Fibroblast of skin of left quadriceps (primary cell): ENCODE measurements at places on chromosomes 2 and 18.
A peak's percentile ranks its signal among the peaks of the same experiment; 100 is the strongest.

- DNase-seq, result no peak
Observed at GRCh38 chr18:55248495-55248894, 289.2 kb upstream of the CCDC68 start.

DNA sequence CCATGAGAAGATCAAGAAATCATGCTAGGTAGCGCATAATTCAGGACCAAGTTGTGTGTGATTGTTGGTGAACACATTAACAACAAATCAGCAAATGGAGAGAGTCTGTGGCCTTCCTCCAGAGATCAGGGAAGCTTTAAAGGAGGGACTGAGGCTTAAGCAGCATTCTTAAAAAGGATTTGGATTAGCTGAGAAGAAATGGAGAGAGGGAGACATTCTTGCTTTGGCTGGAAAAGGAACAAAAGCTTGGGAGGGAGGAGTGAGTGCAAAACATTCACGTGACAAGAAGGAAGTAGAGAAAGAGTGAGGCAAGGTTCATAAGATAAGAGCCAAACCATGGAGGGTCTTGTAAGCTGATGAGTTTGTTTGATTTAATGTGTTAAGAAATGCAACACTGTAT is 75.6 kb downstream of the SRD5A2 start:
- DNase-seq, result no peak

- DNase-seq, result no peak
Observed at GRCh38 chr2:222688917-222689316, 17.5 kb downstream of the MOGAT1 start.

DNA sequence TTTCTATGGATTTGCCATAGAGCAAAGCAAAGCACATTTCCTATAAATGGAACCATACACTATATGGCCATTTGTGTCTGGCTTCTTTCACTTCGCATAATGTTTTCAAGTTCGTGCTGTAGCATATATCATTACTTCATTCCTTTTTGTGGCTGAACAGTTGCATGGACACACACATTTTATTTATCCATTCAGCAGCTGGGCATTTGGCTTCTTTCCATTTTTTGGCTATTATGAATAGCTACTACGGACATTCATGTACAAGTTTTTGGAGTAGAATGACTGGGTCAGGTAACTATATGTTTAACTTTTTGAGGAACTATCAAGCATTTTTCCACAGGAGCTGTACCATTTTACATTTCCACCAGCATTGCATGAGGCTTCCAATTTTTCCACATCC is 10.7 kb upstream of the SELENOI start:
- DNase-seq, result no peak

DNA sequence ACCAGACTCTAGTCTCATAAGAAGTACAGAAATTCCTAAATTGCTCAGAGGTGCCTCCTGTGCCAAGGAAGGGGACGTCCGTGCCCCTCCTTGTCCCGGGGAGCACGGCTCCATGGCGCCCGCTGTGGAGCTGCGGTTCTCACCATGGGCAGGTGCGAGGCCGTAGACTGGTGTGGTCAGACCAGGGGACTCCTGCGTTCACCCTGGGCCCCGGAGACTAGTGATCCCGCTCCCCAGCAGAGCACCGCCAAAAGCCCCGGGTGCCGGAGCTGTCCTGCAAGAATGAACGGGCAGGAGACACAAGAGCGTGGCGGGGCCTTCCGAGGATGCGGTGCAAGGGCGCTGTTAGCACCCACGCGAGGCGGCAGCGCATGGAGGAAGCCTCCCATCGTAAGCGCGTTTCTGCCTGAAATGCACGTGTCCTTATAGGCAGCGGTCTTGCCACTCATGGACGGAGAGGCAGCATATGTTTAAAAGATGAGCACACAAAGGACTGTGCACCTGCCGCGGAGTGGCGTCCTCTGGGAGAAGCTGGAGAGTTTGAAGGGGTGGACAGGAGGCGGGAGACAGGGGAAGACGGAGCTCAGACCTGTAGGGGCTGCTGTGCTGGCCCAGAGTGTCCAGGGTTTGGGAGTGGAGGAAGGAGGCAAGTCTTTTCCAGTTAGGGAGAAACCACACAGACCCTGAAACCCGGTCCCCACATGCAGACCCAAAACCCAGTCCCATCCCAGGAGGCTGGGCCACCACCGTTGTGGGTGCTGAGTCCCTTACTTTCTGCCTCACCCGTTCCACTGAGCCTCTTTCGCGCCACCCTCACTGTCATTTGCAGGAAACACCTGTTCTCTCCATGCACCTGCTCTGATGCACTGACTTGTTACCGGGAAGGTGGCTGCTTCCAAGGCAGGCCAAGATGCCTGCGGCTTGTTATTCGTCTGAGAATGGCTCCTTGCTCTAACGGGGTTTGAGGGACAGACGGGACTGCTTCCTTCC is 7.5 kb upstream of the KCNG2 start:
- no peak for DNase-seq

GRCh38 chr2:98242003-98242402 is 104.3 kb upstream of the CNGA3 start:
- DNase-seq, result no peak

GRCh38 chr2:217647925-217648324 is 354.9 kb downstream of the TNS1 start:
- no peak for DNase-seq

DNA sequence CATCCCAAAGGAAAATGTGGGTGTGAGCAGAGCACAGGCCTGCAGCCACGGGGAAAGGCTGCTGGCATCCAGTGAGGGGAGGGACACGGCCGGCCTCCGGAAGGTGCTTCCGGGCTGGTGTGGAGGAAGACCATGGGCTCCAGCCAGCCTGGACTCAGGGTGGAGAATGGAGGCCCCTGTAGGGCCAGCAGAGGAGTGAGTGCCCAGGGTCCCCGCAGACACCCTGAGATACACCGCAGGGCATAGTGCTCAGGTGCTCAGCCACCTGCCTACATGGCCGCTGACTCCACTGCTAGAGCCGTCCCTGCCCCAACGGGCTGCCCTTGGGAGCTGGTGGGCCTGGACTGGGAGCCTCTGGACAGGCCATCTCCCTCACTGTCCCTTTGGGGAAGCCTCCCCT is 28.5 kb upstream of the SNTG2 start:
- DNase-seq, result no peak

DNA sequence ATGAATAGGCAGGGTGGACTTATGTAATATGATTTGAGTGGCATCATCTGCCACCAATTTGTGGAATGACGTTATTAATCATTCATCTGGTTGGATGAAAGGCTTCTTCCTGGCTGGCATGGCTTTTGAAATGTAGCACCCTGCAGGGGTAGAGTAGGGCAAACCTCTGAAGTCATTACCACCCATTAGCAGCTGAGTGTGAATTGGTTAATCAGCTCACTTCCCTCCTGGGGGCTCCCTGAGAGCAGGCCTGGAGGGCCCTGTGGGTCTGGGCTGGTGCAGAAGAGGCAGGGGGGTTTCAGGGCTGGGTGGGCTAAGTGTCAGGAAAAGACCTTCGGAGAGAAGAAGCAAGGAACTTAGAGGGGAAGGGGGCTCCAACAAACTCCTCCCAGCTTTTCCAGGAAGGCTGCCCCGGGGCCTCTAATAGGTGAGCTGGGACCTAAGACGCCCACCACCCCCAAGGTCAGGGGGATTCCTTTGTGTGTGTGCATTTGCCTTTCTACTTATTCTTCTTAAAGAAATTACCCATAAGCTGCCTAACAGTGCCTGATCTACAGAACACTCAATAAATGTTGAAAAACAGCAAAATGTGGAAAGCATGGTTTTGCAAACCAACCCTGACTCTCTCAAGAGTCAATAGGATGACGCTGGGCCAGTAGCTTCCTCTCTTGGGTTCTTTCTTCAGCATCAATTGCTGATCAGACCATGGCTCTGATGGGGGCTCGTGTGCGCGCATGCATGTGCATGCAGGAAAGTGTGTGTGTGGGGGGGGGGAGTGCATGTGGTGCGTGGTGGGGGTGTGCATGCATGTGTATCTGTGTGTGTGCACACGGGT is 49.7 kb upstream of the ZNF516 start:
- DNase-seq, result no peak

DNA sequence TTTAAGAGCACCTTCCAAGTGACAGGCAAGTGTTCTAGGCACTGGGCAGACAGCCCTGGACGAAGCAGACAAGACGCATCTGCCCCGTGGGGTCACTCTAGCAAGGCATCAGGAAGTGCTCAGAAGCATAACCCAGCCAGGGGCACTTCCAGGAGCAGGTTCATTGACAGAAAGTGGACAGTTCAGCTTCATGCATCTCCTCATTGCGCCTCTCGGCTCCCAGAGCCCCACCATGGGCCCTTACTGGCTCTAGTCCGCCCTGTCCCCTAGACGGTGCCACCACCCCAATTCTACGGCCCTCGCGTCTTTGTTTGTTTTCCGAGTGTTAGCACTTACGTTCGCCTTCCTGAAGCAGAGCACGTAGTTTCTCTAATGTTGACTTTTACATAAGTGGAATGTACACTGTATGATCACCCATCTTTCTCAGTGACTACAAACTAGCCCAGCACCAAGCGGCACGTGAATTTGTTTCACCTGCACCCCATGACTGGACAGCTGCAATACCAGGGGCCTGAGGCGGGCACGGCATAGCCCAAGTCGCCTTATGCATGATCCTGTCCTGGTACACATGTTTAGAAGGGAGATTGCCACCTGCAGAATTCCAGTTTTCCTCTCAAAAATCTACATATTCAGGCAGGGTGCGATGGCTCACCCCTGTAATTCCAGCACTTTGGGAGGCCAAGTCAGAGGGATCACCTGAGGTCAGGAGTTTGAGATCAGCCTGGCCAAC is 33.2 kb downstream of the SNED1 start:
- DNase-seq, result no peak

- DNase-seq, result no peak
Observed at GRCh38 chr2:40721595-40721994, 269.7 kb upstream of the SLC8A1 start.

- peak; percentile 93 for DNase-seq
Observed at GRCh38 chr2:17544256-17544655, 3.8 kb downstream of the VSNL1 start.

DNA sequence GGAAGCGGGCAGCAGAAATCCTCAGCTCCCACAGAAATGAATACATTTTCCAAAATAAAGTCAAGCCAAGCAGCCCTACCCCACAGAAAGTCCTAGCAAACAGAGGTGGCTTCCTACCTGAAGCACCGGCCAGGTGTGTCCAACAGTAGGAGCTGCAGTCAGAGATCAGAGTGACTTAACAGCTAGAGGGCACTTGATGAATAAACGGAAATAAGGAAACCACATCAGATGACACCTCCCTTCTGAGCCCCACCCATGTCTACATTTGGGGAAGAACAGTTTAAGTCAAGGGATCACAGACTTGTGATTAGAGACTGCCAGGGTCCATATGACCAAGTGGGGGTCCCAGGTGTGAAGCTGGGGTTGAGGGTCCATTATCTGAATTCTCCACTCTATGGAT is at the start of gene CXCR1:
Gene CXCR1 (minus strand): TSS at position 172 of the 400 bp plus-strand sequence. CDS start 1,751 bp downstream, outside the sequence.
- no peak for DNase-seq

GRCh38 chr2:182866095-182866460 is 359 bp downstream of the FRZB start:
- no peak for DNase-seq

DNA sequence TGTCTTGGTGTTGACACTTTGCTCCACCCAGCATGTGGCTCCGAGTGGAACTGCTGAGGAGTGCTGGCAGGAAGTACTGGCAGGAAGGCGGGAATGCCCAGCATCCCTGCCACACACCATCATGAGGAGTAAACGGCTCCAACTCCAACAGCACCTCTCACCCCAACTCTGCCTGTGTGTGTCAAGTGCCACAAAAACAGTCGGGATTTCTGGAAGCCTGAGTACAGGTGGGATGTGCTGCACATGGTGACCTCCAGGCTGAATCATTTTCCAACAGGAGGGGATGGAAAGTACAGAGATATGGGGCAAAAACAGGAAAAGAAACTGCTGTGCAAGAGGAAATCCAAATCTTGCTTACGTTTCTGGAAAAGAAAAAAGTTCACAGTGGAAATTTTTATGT is 53.6 kb downstream of the PARD6G start:
- DNase-seq, result no peak

GRCh38 chr2:218017211-218018053 is 14.6 kb upstream of the TNS1 start:
- DNase-seq, result no peak

DNA sequence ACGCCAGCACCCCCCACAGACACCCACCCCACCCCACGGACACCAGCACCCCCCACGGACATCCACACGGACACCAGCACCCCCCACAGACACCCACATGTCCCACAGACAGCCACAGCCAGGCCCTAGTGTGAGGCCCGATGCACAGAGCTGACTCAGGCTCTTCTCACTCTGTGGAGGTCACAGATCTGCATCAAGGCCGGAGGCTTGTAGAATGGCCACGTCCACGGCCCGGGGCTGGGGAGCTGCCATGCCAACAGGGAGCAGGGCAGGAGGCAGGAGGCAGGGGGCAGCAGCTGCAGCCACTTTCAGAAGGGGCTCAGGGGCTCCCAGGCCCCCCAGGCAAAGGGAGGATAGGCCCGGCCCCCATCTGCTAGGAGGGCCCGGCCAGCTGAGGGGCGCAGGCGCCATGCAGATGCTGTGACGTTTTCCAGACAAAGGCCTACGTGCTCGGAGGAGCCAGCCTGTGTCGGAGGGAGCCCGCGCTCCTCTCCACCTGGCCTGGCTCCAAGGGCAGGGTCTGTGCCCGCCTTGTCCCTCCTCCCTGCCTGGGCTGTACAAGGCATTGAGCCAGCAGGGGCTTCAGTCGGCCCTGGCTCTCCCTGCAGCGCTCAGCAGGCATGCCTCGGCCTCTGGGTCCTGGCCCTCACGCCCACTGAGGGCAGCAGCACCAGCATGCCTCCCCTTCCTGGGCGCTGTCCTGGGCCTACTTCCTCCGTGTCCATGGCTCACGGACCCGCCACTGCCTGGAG is 249.0 kb downstream of the TWIST2 start:
- DNase-seq, result no peak

DNA sequence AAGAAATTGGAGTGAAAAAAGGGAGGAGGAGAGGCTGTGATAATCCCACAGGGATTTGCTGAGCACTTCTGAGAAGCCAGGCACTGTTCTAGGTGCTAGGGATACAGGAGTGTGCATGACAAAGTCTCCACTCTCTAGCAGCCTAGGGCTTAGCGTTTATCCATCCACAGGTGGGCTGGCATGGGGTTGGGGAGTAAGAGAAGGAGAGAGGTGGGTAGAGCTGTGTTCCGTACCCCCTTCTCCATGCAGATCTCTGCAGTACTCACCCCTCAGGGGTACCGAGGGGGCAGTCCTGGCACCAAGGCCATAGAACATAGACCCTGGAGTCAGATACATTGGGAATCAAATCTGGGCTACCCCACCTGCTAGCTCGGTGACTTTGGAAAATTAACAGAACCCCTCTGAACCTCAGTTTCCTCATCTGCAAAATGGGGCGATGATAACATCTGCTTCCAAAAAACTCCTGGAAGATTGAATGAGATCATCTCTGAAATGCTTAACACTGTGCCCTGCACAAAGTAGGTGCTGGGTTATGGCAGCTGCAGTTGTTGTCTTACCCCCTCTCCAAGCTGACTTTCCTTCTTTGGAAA is 18.6 kb downstream of the FOSL2 start:
- DNase-seq, result no peak

DNA sequence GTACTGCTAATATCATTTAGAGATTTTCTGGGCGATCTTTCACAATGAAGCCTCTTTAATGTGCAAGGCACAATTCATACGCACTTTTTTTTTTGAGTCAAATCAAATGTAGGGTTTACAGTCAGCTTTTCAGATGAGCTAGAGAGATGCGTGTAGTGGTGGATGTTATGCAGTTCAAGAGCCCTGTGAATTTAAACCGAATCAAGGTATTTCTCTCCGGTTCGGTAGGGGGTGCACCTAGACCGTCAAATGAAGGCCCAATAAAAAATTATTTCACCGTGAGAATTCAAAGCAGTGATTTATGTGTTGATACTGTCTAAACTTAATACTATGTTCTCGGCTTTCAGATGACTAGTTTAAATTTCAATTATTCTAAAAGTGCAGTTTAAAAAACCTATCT is 1.1 kb downstream of the PTH2R start:
- DNase-seq, result no peak

GRCh38 chr2:43300222-43300621 is 73.8 kb upstream of the ZFP36L2 start:
- DNase-seq, result no peak
